ENCODE measurements at places on chromosomes 5 and 9.

GRCh38 chr9:99966716-99967115 is 60.3 kb downstream of the STX17 start:
- peak; percentile 35 for DNase-seq

GRCh38 chr9:20473515-20474013 is 148.7 kb downstream of the MLLT3 start:
- DNase-seq, result no peak

DNA sequence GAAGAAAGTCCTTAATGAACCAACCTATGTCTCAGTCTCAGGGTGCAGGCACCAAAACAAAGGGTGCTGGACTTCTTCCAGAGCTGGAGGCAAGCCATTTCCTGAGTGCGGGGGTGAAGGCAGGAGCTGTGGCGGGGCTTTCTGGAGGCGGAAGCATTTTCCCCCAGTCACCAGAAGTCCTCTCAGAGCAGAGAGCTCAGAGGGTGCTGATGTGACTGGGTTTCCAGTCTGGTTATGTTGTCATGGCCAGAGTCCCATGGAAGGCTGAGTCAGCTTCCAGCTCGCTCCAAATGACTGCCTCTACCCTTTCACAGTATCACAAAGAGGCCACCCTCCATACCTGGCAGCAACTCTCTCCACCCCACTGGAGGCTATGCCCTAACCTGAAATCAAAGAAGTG is 86.0 kb downstream of the TRPC7 start:
- DNase-seq, result no peak

- DNase-seq, result no peak
Observed at GRCh38 chr9:128824911-128825310, 4.7 kb downstream of the SPOUT1 start.

GRCh38 chr9:3138231-3139229 is 294.6 kb upstream of the PUM3 start:
- no peak for DNase-seq

DNA sequence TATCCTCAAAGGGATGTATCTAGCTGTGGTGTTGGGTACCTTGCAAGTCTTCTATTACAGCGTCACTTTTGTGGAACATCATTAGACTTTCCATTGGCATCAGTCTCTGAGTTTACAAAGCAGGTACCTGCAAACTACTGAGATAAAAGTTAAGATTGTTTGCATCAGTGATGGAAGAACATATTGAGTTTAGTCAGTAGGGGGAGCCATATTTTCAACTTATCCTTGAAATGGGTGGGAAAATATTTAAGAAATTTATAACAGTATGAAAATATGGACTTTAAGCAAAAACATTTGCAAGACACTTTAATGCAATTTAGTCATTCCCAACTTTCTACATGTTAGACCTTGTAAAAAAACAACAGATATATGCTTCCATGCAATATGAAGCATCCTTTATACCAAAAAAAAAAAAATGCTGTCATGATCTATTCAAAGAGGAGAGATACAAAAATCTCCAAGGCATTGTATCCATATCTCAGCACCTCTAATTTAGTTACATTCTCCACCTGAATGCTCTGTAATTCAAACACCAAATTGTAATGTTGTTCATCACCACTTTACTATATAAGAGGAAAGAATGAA is 98.6 kb upstream of the ADAMTS19 start:
- DNase-seq, result peak; percentile 32

GRCh38 chr5:76765249-76765648 is 49.3 kb downstream of the F2R start:
- peak; percentile 80 for DNase-seq

- no peak for DNase-seq
Observed at GRCh38 chr9:135624282-135624681, 15.1 kb downstream of the GLT6D1 start.

DNA sequence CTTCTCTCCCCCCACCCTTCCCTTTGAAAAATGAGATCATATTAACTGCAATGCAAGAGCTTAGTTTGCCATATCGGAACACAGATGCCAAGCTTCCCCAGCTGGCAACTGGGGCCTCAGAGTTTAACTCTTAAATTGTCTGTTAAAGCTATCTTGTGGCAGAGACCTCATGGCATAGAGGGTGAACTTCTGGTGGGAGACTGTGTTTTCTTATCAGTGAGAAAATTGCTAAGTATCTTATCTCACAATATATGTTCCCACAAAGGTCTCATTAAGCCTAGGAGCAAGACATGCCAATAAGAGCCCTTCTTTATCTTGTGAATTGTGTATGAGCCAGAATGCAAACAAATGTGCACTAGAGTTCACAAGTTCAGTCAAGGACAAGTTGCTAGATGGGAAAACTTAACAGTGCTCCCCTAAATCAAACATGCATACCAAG is 12.3 kb downstream of the NFIB start:
- no peak for DNase-seq

DNA sequence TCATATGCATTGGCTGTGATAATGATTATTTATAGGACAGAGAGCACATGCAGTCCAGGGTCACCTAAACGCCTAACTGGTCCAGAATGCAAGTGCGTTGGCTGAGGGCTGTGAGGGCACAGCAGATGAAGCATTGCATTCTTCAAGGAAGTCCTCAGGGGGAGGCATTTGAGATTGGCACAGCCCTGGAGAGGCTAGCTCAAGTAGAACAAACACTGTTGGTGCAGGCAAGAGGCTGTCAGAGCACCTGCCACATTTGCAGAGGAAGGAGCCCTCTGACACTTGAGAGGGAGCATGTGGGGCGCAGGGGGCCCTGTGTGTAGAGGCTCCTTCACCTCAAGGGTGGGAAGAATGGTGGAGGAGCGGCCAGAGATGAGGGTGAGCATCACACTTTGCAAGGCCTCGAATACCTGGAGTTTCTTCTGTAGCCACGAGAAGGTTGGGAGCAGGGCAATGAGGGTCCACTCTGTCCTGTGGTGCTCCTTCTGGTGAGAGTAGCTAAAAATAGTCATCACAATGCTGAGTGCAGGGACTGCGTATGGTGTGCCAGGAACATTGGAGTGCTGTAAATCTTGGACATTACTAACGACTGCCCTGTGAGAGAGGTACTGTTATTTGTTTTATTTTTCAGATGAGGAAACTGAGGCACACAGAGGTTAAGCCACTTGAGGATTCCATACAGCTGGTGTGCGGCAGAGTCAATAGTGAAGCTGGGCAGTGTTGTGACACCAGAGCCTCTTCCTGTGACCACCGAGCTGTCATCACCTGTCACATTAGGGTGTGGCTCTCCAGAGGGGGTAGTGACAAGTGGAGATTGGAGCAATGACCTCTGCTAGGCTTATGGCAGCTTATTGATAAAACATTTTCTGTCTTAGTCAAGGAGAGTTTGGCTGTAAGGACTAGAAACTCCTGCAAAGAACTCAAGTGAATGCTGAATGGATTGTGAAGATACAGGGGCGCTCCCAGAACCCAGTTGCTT is 100.2 kb downstream of the PIP5K1B start:
- DNase-seq, result no peak

- no peak for DNase-seq
Observed at GRCh38 chr5:8615142-8615858, 746.4 kb downstream of the MTRR start.

GRCh38 chr5:32471784-32472183 is 27.2 kb upstream of the ZFR start:
- DNase-seq, result no peak

- no peak for DNase-seq
Observed at GRCh38 chr9:127279717-127280285, 15.2 kb downstream of the GARNL3 start.

GRCh38 chr5:157516626-157517325 is 56.8 kb downstream of the NIPAL4 start:
- peak; percentile 93 for DNase-seq

GRCh38 chr5:113255579-113256386 is 179.0 kb downstream of the TSSK1B start:
- DNase-seq, result no peak

GRCh38 chr5:173396311-173396993 is 68.2 kb upstream of the STC2 start:
- DNase-seq, result no peak

GRCh38 chr5:867300-867870 is 16.6 kb upstream of the ZDHHC11 start:
- no peak for DNase-seq

DNA sequence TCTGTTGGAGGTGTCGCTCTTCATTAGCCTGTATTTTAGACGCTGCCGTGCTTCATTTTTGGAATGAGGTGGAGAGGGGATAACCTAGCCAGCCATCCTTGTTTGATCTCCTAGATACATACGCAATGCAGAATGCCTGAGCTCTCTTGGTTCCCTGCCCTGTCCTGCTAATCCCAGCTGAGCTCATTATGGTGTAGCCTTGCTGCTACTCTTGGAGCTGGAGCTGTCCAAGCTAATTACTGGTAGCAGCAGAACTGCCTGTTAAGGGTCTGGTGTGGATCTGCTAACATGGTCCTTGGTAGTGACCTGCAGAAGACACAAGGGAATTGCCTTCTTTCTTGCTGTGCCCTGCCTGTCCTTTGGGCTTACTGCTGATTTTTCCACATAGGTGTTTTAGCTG is 207.9 kb downstream of the CNTLN start:
- DNase-seq, result no peak

DNA sequence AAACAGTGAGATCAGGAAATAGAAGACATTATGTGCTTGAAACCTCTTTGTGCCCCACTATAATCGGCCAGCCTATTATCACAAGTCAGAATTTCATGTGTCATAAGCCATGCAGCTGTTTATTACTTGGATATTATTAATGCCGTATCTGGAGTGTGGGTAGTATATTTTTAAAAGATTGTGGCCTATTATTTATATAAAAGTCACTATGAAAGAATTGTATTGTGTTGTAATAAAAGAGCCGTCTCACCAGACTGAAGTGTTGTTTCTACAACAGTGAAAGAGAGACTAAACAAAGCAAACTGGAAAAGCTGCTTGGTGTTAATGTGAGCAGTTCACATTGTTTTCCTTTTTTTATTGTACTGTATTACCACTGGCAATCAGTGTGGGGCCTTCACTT is 449.1 kb downstream of the PSAT1 start:
- no peak for DNase-seq

- DNase-seq, result peak; percentile 81
Observed at GRCh38 chr5:145562931-145563330, 272.2 kb downstream of the PRELID2 start.

- DNase-seq, result no peak
Observed at GRCh38 chr5:131406975-131407638, 143.3 kb downstream of the CDC42SE2 start.

- DNase-seq, result peak; percentile 82
Observed at GRCh38 chr5:10856683-10857337, 95.8 kb upstream of the DAP start.

DNA sequence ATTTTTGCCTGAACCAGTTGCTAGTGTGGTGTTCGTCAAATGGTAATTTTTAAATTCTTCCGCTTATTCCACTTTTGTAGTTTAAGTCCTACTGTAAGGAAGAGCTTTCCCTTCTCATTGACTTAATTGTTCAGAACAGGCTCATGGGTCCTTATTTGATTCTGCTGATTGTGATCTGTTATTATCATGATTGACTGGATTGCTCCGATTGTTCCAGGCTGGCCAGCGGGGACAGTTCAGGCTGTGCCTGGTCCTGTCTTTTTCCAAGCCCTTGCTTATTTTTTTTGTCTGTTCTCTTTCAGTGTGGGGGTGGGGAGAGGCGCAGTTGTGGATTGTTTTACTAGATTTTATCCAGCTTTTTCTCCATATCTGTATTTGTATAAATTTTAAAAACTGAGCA is 52.4 kb downstream of the TRIO start:
- DNase-seq, result no peak

DNA sequence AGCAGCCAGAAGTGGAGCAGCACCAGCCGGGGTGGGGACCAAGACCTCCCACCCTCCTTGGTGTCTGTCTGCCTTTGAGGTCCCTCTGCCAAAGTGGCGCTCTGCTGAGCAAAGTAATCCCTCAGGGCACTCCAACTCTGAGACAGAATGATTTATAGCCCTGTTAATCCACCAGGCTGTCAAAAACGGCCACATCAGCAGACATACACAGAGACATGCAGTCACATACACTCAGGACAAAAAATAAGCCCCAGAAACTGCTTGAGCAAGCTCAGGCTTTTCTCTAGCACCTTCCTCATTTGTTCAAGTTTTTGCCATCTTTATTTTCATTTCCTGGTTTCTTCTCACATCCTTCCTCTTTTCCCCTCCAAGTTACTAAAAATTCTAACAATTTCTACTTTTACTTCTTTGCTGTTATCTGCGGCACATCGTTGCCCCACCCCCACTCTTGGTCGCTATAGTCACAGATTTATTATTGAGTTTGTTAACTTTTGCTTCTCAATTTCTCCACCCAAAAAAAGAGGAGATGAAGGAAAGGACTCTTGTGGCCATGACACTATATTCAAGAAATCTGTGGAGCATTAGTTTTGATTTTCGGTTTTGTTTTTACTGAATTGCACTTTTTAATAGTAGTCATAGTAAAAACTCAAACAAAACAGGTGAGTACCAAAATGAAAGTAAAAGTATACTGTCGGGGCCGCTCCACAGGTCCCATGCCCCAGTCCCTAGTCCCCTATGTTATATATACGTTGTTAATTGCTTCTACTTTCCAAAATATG is 17.4 kb upstream of the ADRB2 start:
- DNase-seq, result no peak

- no peak for DNase-seq
Observed at GRCh38 chr9:35605351-35606137, 482 bp downstream of the TESK1 start.

GRCh38 chr9:134689321-134690181 is 47.9 kb downstream of the COL5A1 start:
- peak; percentile 51 for DNase-seq

- no peak for DNase-seq
Observed at GRCh38 chr9:94703488-94704140, 22.9 kb upstream of the AOPEP start.

DNA sequence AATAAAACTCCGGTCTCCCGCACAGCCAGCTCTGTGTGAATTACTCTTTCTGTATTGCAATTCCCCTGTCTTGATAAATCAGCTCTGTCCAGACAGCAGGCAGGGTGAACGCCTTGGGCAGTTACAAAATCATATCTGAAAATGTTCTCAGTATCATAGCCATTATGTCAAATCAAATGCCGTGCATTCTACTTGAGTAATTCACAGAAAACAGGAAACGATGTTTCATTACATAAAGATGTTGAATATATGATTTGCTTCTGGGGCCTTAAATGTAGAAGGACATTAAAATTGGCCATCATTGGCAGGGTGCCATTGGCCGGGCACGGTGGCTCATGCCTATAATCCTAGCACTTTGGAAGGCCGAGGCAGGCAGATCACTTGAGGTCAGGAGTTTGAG is 8.5 kb downstream of the POLR3G start:
- no peak for DNase-seq

DNA sequence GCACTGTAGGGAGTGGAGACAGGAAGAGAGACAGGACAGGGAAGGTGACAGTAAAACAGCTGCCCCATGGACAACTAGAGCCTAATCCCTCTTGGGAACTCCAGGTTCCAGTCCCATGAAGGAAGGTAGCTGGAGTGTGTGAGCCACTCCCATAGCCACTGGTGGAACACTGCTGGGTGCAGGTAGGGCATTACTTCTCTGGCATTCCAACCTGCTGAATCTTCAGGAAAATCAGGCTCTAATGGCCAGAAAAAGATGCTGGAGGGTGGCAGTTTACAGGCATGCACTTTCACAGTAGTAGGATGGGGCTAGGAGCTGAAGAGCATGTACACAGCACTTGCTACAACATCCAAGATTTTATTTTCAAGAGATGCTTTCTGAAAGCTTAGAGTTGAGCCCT is 259.4 kb downstream of the AUH start:
- no peak for DNase-seq

GRCh38 chr9:121362813-121363621 is 7.0 kb downstream of the STOM start:
- DNase-seq, result peak; percentile 52

- DNase-seq, result peak; percentile 72
Observed at GRCh38 chr5:56480705-56481427, 247.7 kb upstream of the ANKRD55 start.

All from astrocyte of the spinal cord (primary cell).